ENCODE measurements at places on chromosomes 7 and 10. TPM values are rescaled to one million over a fixed set of nuclear protein-coding genes. Genes with fewer than 3 reads are reported as not detected.
A peak's percentile ranks its signal among the peaks of the same experiment; 100 is the strongest.

- no peak overlapping the region for H3K27ac ChIP-seq
- DNase-seq, result no peak
- no peaks in the 10 kb centered on the region for H3K27me3 ChIP-seq
- no peaks in the 10 kb centered on the region for H3K4me1 ChIP-seq
These were observed 352.4 kb downstream of the TCERG1L start for GRCh38 chr10:130958981-130959751.

DNA sequence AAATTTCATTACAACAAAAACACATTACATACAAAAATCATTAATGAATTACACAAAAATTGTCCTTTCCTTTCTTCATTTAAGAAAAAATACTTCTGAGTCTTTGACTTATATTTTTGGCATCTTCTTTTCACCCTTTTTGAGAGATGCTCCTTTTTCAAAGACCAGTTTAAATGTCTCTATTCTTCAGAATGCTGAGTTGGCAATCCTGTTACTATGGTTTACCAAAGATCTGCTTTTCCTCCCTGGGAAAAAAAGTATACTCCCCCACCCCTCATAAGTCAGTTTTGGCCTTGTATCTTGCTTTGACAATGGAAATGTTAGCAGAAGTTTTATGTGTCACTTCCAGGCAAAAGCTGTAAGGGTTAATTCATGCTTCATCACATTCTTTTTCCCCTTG is 198.4 kb upstream of the GRM3 start:
- H3K27me3 ChIP-seq, result no peaks in the 10 kb centered on the region
- DNase-seq, result no peak
- H3K4me3 ChIP-seq, result no peak overlapping the region
- H3K4me1 ChIP-seq, result no peaks in the 10 kb centered on the region
- H3K27ac ChIP-seq, result no peak overlapping the region
- no peaks in the 10 kb centered on the region for H3K36me3 ChIP-seq

DNA sequence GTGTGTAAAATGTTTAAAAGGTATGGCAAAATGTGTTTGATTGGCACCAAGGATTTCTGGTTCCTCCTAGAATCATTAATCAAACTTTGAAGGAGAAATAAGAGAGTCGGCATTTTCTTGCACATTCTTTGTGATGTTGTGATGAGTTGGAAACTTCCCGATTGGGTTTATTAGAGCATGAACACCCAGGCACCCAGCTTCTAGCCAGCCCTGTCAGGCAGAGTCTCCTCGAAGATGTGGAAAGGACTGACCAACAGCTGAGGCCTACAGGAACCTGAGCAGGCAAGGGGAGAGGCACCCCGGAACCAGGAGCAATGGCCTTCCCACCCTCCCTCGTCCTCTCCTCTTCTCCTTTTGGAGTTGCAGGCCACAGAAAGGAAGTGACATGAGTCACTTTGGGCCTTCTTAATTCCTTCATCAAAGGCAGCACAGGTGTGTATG is 68.7 kb downstream of the EGFR start:
- peak overlapping the region; percentile 98 for H3K27ac ChIP-seq
- H3K36me3 ChIP-seq, result no peaks in the 10 kb centered on the region
- H3K4me1 ChIP-seq, result peaks cover 48% of the 10 kb centered on the region

DNA sequence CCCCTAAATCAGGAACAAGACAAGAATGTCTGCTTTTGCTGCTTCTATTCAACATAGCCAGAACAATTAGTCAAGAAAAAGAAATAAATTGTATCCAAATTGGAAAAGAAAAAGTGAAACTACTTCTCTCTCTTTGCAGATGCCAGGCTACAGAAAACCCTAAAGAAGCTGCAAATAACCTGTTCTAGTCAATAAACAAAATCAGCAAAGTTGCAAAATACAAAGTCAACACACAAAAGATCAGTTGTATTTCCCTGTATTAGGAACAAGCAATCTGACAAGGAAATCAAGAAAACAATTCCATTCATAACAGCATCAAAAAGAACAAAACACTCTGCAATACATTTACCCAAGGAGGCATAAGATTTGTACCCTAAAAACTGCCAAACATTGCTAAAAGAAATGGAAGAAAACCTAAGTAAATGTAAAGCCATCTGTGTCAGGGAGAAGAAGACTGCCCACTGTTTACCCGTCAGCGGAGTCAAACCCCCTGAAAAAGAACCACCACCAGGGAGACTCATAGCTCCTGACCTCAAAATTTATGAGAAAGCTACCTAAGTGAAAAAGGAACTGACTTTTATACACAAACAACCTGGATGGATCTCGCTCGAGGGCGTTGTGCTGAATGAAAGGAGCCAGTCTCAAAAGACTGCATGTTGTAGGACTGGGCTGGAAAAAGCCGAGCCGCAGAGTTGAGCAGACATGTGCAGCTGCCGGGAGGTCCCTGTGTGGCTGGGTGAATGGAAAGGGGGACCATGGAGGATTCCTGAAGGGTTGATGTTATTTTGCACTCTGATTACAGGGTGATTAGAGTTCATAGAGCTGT is 263.1 kb downstream of the MAD1L1 start:
- no peak overlapping the region for H3K27ac ChIP-seq
- DNase-seq, result no peak
- no peaks in the 10 kb centered on the region for H3K4me1 ChIP-seq
- H3K36me3 ChIP-seq, result no peaks in the 10 kb centered on the region
- no peak overlapping the region for H3K4me3 ChIP-seq

NRF1 gene
- 12.7 TPM for total RNA-seq

Data from astrocyte (in vitro differentiated cells and primary cell).